AG10803 (cell line): ENCODE measurements at places on chromosomes 4 and X.
A peak's percentile ranks its signal among the peaks of the same experiment; 100 is the strongest.

- no peak for DNase-seq
These were observed 266.3 kb downstream of the SPATA18 start for GRCh38 chr4:52317361-52317879.

DNA sequence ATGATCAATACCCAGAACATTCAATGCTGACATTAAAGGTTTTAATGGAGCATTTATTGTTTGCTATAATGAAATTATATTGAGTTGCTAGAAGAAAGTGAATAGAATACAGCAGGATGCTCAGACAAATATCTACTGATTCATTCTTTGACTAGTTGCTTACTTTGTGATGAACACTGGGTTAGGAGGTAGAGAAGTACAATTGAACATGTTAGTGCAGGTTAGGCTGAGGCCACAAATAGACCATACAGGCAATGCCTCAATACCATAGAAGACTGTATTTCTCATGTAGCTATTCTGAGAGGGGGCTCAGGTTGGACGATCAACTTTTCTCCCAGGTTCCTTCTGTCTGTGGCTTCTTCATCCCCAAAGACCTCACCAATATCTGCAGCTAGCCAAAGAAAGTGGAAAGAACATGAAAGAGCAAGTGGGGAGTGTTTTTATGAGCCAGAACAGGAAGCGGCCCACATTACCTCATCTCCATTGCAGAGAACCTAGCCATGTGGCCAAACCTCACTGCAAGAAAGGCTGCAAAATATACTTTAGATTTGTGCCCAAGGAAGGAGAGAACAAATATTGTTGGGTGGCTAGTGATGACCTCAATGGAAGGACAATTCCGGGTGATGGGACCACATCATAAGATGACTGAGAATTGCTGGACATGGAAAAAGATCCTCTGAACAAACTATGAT lies 180.3 kb upstream of the GATB start:
- no peak for DNase-seq

DNA sequence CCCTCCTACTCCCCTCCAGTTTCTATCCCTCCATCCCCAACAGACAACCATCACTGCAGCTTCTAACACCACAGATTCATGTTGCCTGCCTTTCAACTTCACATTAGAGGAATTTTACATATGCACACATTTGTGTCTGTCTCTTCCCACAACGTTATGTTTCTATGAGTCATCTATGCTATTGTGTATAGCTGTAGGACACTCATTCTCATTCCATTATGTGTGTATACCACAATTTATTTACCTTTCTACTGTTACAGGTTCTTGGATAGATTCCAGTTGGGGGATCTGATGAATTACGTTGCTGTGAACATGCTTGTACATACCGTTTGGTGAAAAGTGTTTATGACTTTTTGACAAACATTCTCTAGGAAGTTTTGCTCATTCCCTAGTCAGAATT lies 58.8 kb upstream of the TRPC3 start:
- peak; percentile 40 for DNase-seq

- DNase-seq, result no peak
These were observed 97.7 kb downstream of the DDX60 start for GRCh38 chr4:168220893-168221292.

DNA sequence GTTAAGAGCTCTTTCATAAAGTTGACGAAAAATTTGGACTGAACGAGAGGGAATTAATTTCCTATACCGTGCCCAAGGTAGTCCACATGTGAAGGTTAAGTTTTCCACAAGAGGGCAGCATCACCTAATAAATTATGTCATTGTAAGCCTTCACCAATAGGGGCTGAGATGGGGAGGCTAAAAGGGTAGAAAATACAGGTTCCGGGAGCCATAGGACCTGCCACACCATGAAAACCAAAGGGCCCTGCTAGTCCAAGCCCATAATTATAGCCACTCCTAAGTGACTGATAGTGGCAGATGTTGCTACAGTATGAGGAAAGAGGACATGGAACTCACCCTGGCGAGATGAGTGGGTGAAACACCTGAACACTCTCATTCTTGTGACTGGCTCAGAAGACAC lies 122.2 kb downstream of the SHROOM4 start:
- peak; percentile 38 for DNase-seq

DNA sequence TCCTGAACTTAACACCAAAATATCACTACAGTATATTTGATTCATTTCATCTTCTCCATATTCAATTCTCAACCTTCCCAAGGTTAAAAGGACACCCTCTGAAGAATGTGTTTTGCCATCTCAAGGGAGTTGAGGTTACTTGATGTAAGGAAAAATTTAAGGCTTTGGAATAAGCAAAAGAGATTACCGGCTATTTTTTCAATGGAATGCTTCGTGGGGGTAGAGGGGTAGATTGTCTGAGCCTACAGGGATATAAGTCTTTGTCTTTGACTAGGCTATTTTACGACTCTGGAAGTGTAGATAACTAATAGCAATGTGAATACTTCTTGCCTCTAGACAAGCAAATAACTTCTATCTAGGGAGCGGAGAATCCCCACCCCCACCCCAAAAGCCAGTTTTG lies 78.2 kb downstream of the BCOR start:
- no peak for DNase-seq

DNA sequence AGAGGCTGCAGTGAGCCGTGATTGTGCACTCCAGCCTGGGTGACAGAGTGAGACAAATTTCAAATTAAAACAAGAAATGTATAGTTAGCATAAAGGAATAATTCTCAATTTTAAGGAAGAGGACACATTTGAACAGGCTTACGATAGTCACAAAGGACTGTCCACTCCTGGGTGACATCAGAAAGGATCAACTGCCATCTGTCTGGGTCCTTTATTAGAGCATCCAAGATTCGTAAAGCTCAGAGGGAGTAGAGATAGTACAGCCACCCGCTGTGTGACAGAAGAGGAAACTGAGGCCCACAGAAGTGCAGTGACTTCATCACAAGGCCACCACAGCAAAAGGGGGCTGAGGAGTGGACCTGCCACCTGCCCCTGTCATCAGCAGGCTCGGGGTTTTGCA lies 149.3 kb upstream of the RBPJ start:
- DNase-seq, result no peak

DNA sequence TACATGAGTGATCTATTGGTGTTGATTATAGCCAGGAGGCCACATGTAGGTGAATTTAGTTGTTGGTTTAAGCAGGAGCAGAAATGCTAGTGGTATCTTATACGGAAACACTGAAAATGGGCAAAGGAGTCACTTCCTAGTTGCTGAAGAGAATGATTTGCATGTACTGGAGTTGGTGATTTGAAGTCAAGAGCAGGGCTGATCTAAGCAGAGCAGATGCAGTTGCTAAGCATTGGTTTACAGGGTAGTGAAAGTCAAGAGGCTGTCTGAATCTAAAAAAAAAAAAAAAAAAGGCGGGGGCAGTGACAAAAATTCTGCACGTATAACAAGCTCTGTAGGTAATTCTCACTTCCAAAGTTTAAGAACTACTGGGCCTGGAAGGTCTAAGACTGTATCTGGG lies 90.4 kb upstream of the HPRT1 start:
- no peak for DNase-seq

DNA sequence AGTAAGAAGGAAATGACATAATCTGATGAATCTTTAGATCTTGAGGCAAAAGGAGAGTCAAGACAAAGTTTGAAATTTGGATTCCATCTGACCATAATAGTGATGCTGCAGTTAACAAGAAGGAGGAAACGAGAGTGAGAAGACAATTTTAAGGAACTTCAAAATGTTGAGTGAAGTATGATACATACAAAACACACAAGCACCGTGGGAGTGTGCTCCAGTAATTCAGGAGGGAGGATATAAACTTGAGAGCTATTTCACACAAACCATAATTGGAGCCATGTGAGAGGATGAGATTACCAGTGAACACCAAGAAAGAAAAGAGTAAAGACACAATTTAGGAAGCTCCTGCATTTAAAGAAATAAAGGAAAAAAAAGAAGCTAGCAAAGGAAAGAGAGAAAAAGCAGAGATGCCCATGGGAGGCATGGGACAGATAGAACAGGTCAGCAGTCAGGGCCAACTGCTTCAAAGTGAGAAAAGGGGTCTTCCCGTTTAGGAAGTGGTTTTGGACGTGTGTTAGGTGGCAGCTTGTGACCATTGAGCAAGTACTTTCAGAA lies 150.7 kb upstream of the SLC7A11 start:
- peak; percentile 6 for DNase-seq

DNA sequence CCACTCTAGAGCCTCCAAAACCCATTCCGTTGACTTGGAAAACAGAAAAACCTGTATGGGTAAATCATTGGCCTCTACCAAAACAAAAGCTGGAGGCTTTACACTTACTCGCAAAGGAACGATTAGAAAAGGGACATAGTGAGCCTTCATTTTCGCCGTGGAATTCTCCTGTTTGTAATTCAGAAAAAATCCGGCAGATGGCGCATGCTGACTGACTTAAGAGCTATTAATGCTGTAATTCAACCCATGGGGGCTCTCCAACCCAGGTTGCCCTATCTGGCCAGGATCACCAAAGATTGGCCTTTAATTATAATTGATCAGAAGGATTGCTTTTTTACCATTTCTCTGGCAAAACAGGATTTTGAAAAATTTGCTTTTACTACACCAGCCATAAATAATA lies 60.8 kb downstream of the ZNF732 start:
- peak; percentile 6 for DNase-seq
